CD4-positive, alpha-beta memory T cell (primary cell): ENCODE measurements at places on chromosomes 4 and X.

DNA sequence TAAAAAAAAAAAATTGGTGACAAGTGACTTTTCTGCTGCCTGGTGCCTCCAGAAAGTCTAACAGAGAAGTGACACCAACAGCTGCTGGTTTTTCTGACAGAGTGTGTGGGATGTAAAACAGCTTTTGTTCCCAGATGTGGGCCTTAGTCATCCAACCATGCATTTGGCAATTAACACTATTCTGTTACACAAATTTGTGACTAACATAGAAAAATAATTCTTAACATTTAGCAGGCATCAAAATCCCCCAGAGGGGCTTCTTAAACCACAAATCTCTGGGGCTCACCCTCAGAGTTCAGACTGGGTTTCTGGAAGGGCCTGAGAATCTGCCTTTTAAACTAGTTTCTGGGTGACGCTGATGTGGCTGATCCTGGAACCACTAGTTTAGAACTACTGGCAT is 100.5 kb upstream of the PCDH7 start:
- DNase-seq = no peak

DNA sequence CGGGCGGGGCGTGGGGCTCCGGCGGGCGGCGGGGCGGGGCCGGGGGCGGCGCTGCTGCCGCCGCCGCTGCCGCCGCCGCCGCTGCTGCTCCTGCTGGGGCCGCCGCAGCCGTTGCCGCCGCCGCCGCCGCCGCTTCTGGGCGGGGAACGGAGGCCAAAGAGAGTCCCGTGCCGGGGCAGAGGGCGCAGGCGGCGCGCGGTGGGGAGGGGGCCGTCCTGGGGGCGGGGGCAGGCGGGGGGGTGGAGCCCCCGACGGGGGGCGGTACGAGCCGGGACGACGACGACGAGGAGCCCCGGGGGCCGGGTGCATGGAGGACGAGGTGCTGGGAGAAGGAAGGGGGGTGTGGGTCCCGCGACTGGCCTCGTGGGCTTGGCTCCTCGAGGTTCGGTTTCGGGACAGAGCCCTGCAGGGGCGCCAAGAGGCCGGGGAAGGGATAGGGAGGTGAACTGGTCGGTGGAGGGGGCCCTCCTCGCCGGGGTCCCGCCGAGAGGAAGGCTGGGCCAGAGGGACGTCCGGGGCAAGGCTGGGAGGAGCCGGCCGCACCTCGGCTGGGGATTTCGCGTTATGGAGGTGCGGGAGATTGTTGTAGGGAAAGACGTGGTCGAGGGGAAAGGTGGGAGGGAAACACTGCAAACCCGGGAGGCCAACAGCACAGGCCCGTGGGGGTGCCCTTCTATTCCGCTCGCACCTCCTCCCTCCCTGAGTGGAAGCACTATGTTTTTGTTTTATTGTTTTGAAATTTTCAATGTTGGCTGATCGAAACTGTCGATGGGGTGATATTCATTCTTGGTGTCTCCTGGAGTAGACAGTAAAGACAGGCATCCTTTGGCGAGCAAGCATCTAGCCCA is 1.9 kb downstream of the BCORL1 start:
- peak; percentile 34 for DNase-seq

GRCh38 chr4:52995360-52996030 is 133.4 kb downstream of the RASL11B start:
- no peak for DNase-seq

DNA sequence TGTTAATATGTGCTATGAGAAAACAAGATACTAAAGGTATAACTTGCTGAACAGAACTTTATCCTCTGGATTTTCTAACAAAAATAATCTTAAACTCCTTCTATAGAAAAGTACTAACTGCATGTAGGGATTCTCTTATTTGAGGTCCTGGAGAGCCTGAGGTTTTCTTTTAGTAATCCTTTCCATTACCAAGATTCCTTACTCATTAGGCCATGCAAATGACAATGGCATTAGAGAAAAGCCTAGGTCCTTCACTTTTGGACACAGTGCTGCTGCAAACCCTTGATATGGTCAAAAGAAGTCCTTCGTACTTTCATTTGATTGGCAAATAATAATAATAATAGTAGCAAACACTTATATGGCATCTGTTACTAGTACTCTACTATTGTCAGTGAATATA is 3.2 kb downstream of the MMRN1 start:
- no peak for DNase-seq

DNA sequence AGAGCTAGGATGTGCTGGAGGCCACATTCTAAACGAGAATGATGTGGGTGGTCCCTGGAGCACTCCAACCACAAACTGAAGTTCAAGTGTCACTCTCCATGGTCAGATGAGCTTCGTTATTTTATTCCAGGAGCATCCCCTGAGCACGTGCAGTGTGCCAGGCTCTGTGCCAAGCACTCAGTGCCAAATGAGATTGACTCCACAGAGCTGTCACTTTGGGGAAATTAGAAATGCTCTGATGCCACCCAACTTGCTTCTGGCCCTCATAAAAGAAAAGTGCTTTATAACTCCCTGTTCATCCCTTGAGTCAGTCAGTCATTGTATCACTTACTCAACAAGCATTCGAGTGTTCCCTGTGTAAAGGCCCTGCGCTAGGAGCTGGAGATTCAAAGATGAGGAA is 91.2 kb downstream of the RTL5 start:
- no peak for DNase-seq

- DNase-seq = no peak
These were observed 14.8 kb upstream of the ART3 start for GRCh38 chr4:76059750-76060149.
